ENCODE measurements at places on chromosomes 3 and 15.

- no peak for DNase-seq
These were observed 173.3 kb downstream of the SEMA6D start for GRCh38 chr15:47890397-47891150.

DNA sequence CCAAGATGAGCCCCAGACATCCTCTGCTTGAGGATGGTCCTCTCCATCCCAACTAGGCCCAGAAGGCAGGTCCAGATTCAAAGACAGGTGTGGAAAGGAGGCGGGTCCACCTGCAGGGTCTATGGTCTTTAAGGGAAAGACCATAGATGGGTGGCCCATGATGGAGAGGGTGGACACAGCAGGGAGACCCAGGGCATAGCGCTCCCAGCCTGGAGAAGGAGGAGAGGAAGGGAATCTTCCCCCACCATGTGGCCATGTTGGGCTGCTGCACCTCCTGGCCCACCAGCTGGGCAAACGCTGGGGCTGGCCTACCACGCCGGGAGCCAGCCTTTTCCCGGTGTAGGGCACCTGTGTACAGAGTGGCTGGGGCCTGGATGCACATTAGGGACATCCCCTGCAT is 265.2 kb upstream of the TLE3 start:
- DNase-seq, result no peak

- DNase-seq, result no peak
These were observed 531.9 kb downstream of the SQOR start for GRCh38 chr15:46166750-46167149.

DNA sequence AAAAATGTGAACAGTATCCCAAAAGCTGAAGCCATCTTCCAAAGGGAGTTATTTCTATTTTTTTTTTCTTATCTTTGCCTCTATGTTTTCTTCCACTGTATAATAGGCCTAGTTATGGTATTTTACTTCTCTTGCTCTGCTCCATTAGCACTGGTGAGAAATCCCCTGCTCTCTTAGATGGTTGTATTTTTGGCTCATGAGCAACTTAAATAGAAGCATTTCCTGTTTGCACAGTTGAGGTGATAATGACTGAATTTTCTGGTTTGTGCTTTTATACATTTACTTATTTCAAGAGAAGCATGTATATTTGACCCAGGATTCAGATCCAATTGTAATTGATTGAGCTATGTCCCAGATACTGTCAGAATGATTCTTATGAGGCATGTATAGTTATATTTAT is 61.6 kb upstream of the CD200R1L start:
- no peak for DNase-seq

DNA sequence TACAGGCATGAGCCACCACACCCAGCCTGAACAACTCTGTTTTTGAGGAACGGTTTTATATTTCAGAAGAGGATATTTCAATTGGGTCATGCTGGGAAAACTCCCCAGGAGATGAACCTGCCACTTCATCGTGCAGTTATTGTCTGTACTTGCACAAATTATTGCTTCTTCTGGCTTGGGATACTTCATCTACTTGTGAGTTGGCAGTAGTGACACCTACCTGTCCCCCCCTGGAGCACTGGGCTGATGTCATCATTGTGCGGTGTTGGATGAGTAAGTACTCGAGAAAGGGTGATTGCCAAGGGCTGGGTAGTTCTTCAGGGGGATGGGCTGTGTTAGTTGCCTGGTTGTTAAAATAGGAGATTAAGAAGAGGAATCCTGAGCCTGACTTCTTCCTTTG is 85.1 kb upstream of the SAMMSON start:
- DNase-seq, result no peak

Data from stimulated activated CD8-positive, alpha-beta memory T cell treated with anti-CD3 and anti-CD28 coated beads, Interleukin-15, amount 100 ng/mL, for 24 hours (primary cell).